ENCODE measurements at places on chromosomes 1 and 21.

DNA sequence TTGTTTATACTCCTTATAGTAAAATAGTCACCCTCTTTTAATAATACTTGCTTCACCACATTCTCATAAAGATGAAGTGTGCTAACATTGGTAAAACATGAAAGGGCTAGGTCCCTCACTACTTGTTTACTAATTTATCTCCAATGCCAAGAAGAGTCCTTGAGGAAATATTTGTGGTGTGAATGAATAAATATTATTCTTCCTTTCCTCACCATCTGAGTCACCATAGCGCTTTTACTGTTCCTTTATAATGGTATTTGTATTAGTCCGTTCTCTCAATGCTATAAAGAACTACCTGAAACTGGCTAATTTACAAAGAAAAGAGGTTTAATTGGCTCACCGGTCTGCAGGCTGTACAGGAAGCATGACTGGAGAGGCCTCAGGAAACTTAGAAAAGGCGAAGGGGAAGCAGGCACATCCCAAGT lies 222.8 kb upstream of the ZRANB2 start:
- DNase-seq, result no peak

DNA sequence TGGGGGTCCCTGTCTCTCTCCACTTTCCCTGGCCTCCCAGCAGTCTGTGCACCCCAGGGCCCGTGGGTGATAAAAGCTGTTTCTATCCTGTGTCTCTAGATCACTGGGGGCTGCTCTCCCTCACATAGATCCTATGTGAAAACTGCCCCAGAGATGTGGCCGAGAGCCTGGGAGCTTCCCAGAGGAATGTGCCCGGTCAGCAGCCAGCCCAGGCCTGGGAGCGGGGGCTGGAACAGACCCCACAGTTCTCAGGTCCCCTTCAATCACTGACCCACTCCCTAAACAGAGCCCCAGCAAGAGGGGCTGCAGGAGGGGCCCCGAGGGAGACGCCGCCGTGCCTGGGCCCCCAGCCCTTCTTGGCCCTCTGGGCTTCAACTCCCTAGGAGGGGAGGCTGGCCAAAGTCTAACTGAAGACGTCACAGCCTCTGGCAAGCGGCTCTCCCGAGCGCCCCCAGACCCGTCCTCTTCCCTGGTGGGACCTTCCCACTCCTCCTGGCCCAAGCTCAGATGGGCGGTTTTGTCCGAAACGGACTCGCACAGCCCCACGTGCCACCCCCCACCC lies 403 bp downstream of the MXRA8 start:
- DNase-seq, result no peak

- no peak for DNase-seq
Measured at GRCh38 chr1:48028218-48029069, 31.3 kb upstream of the TRABD2B start.

DNA sequence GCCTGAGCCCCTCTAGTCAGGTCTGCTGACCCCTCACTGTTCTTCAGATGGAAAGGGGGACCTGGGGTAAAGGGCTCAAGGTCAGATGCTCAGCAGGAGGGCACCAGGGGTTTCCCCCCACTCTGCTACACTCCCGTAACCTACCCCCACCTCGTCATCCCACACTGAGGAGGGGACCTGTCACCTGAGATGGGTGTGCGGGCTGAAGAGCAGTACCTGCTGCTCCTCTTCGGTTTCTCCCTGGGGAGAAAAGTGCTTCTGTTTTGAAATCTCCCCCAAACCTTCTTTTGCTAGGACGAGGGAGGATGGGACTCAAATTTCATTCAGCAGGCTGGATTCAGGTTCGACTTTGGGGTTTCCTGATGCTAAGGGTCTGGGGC lies 65.2 kb downstream of the SYT2 start:
- no peak for DNase-seq

- DNase-seq, result peak; percentile 16
Measured at GRCh38 chr1:231611851-231612250, 14.7 kb upstream of the DISC1 start.

All from activated CD4-positive, alpha-beta T cell treated with anti-CD3 and anti-CD28 coated beads, Interleukin-10, Interleukin-2, amounts not matched to agents 100 ng/mL and 50 ng/mL, durations not matched to agents 16 hours and 8 hours (primary cell).